ENCODE measurements at places on chromosomes 5 and 9. TPM values are rescaled to one million over a fixed set of nuclear protein-coding genes. Genes with fewer than 3 reads are reported as not detected.

- DNase-seq = no peak
Measured at GRCh38 chr5:170306381-170306831, 8.8 kb upstream of the LCP2 start.

GRCh38 chr5:69317391-69317790, 15.2 kb downstream of the CCDC125 start:
- DNase-seq = no peak

TRPM6 gene
- 0.34 TPM for polyA plus RNA-seq

- no peak for DNase-seq
Measured at GRCh38 chr9:121299467-121300282, 31.7 kb downstream of the GSN start.

DNA sequence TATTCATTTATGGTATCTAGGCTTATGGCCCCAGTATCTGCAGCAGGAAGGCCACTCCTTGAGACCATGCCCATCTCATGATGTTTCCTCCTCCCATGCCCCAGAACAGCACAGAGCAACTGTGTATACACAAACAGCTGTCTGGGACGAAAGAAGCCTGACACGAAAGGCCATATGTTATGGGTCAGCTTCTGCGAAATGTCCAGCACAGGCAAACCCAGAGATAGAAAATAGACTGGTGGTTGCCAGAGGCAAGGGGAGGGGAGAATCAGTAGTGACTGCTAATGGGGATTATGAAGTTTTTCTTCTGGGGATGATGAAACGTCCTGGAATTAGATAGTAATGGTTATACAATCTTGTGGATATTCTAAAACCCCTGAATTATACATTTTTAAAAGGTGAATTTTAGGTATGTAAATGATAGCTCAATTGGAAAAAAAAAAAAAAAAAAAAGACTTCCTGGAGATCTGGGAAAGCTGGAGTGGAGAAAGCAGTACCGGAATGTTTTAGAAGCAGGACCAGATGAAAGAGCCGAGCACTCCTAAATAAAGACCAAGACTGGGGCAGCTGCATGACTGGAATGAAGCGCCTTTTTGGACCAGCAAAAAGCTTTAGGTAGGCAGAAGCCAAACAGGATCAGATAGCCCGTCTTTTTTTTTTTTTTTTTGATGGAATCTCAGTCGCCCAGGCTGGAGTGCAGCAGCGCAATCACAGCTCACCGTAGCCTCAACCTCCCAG, 29.2 kb downstream of the PCDHGC5 start:
- DNase-seq = no peak

GRCh38 chr9:115988701-115989100, 164.9 kb upstream of the PAPPA start:
- no peak for DNase-seq

CTXN3 gene
- polyA plus RNA-seq = not detected

DNA sequence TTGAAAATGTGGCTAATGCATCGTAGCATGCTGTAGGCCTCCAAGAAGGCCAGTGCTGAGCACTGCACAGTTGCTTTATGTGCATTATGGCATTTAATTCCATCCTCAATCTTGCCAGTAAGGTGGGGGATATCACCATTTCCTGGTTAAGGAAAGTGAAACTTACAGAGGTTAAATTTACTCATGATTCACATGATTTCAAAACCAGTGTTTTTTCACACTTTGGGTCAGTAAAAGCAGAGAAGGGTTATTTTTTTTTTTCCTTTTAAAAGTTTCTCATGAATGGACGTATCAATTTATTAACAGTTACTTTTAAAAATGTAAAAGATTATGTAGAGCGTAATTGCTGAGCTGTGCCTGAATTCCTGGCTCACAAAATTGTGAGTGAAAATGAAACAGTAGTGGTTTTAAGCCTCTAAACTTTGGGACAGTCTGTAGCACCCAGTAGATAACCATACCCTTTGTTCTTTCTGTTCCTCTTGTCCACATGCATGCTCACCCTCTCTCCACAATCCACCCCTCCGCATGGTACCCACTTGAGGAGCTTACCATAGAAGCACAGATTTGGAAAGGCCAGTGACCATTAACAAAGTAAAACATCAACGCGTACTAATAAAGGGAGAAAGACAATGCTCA, 21.2 kb downstream of the MAST4 start:
- peak; percentile 38 for DNase-seq

DNAJC25 gene
- 7.0 TPM for polyA plus RNA-seq

DNA sequence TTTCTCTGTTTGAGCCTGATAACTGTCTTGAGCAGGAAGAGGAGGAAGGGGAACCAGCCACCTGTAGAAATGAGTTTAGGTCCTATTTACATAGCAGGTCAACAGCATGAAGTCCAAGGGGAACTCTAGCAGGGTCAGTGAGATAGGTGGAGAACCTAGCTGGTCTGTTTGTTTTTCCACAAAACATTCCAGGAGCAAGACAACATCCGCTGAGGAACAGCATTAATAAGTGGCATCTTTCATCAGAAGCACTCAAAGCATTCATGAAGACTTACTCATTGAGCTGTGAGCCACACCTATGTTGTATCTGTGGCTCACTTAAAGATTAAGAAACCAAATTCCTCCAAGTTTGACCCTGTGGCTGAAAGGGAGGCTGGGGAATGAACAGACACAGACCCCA, 115.9 kb downstream of the ACTBL2 start:
- DNase-seq = no peak

DNA sequence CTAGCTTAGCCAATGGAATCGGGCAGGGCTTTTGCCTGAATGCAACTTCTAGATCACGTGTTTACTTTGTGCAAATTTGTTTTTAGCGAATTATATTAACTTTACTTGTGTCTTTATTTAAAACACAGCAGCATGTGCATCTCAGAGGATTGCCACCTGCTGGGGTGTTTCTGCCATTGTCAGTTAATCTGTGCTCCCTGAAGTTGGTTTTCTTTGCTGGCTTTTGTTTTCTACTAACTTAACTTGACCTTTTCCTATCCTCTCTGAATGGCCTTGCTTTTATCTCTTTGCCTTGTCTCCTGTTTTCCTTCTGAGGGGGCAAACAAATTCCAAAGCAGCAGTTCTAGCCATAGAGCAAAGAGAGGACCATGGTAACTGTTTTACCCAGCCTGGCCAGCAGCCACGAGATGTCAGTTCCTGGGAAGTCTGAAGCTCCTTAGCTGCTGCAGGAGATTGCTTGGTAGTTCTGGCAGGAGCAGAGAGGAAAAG, 67.6 kb downstream of the ARHGEF28 start:
- DNase-seq = no peak

GRCh38 chr9:120645760-120646159, 65.8 kb upstream of the CDK5RAP2 start:
- no peak for DNase-seq

DNA sequence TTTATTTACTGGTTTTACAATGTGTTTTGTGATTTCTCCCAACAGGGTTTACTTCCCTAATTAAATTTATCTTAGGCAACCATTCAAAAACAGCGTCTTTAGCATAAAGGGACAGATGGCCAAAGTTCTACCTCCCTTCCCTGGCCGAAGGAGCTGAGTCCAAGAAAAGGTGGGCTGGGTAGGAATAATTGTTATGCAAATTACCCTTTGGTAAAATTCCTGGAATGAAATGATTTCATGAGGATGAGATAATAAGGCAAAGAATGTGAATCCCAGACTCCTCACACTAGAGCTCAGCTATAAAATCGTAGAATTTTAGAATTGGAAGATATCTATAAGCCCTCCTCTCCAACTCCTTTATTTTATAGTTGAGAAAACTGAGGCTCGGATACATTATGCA, 119.6 kb downstream of the SGCD start:
- DNase-seq = no peak

DNA sequence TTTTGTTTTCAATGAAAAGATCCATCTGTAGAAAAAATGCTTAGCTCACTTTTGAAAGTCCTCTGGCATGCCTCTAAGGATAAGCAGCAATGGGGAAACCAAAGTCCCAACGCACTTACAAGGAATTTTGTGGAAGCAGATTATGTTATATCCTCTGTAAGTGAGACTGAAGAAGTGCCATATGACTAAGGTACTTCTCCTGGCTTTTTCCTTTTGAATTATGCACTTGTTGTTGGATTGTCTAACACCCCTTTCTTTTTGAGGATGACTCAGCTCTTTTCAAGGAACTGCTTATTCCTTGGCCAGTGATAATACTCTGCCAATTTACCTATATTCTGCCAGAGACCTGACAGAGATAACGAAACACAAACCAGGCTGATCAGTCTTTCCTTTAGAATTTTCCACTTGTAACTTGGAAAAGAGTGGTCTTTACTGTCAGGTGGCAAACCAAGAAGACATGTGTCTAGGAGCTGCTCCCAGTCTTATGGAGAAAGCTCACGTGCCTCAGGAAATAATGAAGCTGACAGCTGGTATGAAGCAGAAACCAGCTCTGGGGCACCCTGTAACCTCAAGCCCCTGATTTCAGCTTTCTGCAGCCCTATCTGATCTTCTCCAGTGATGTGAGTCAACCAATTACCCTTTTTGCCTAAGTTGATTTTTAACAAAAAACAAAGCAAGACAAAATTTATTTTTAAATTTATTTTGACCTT, 290.8 kb upstream of the FBXL7 start:
- DNase-seq = no peak
